ENCODE measurements at places on chromosomes 7 and 10.
A peak's percentile ranks its signal among the peaks of the same experiment; 100 is the strongest.

GRCh38 chr10:68276224-68276623 is 44.3 kb upstream of the ATOH7 start:
- no peak for DNase-seq

- DNase-seq, result no peak
Observed at GRCh38 chr7:42493436-42494198, 256.6 kb upstream of the GLI3 start.

DNA sequence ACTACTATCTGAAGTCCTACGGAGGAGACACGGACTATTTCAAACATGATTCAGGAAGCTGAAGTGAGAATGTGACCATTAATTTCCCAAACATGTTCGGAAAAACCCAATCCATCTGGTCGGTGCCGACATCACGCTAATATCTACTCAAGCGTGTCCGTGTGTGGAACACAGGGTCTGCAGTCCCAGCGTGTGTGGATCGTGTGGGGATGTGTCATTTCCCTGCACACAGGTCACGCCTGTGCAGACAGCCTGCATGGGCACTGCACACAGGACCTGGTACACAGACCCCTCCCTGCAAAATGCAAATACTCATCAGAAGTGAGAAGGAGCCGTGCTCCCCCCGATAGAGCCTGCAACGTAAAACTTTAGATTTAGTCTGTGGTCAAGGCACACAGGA is 57.8 kb downstream of the CARD11 start:
- no peak for DNase-seq

DNA sequence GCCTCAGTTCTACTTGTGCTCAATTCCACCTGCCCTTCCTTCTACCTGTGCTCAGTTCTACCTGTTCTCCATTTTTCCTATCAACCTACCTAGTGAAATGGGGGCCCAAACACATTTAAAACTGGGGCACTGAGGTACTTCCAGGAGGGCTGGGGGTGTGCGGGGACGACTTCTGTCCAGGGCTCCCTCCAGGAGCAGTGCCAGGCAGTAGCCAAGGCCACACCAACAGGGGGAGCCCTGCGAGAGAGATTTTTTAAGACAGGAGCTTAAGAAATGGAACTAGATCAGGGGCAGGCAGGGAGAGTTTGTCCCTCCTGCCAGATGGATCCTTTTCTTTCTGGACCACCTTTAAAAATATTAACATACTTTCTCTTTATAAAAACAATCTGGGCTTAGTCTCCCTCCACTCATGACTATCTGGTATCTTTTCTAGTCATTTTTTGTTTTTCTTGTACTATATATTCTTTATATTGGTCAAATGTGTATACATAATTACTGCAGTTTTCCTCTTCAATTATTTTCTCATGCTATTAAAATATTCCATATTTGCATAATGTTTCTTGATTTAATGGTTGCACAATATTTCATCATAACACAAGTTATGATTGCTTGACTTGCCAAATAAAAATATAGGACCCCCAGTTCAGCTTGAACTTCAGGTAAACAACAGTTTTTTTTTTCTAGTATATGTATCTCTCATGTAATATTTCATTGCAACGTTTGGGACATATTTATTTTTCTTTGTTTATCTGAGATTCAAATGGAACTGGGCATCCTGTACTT is 47.3 kb upstream of the INSYN2A start:
- DNase-seq, result no peak

DNA sequence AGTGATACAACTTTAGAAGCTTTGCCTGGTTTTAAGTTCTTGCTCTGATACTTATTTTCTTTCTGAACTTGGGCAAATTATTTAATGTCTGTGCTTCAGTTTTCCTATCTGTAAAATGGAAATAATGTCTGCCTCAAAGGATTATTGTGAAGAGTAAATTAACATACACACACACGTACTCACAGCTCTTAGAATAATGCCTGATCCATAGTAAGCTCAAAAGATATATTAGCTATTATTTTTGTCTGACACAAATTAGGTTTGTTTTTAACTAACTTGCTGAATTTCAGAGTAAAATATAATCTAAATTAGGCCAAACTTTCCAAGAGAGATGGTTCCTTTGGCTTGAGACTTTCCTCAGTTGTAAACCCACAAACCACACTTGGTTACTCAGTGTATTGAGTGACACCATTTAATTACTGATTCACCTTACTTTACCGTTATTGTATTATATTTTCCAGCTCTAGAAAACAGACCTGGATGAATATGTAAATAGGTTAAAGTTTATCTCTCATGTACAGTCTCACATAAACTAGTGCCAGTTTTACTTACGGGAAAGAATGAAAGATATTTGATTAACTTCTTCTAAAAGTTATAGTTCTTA is 50.4 kb downstream of the VTI1A start:
- DNase-seq, result no peak

DNA sequence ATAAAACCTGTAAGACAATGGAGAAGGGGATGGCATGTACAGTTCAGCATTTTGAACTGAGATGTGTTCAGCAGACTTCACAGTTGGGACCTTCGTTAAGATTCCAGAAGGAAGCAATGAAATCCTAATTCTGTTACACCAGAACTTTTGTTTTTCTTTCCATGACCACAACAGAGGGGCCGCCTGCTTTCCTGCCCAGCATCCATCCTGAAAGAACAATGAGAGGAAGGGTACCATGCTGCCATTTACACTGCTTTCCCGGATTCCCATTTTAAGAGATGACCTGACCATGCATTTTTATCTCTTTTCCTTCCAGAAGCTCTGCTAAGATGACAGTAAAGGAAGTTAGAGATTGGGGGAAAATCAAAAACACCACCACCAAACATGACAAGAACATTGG is 92.7 kb downstream of the PIP4K2A start:
- DNase-seq, result no peak

- no peak for DNase-seq
Observed at GRCh38 chr7:127881564-127881963, 149.7 kb downstream of the LRRC4 start.

- no peak for DNase-seq
Observed at GRCh38 chr7:114979388-114979787, 57.5 kb downstream of the MDFIC start.

DNA sequence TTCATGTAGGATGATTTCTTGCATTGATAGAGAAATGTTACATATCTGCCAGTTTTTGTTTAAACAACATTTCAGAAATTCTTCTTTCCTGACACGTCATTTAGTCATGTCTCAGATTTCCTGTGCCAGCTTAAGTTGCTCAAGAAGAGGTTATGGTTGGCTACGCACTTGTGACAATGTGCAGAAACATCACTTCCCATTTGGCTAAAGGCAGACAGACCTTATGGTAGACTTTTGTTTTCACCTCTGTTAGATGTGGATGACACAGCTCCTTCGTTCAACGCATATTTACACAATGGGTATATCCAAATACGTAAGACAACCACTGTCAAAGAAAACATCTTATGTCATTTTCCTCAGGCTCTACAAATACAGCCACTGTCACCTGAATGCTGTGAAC is 125.8 kb downstream of the DOCK4 start:
- DNase-seq, result no peak

- DNase-seq, result no peak
Observed at GRCh38 chr10:69107699-69108098, 16.3 kb upstream of the VPS26A start.

DNA sequence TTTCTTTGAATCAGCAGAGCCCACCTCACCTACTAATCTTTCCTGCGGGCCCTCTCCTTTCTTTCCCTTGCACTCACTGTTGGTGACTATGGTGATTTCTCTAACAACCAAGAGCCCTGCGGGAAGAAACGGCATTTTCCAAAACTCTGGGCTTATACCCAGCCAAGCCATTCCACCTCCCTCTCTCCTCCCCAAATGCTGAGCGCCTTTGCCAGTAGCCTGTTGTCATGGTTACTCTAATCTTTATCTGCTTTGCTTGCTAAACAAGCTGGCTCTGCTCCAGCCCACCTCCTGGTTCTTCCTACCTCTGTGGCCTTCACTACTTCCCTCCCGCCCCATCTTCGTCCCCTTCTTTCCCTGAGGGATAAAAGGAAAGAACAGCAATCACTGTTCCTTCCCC is 86.7 kb downstream of the DGKI start:
- DNase-seq, result peak; percentile 19

GRCh38 chr7:26490640-26491624 is 199.3 kb downstream of the SNX10 start:
- DNase-seq, result peak; percentile 97

GRCh38 chr7:27510541-27510940 is 152.1 kb downstream of the HIBADH start:
- no peak for DNase-seq

GRCh38 chr10:72639441-72639873 is 13.6 kb upstream of the MICU1 start:
- DNase-seq, result no peak

DNA sequence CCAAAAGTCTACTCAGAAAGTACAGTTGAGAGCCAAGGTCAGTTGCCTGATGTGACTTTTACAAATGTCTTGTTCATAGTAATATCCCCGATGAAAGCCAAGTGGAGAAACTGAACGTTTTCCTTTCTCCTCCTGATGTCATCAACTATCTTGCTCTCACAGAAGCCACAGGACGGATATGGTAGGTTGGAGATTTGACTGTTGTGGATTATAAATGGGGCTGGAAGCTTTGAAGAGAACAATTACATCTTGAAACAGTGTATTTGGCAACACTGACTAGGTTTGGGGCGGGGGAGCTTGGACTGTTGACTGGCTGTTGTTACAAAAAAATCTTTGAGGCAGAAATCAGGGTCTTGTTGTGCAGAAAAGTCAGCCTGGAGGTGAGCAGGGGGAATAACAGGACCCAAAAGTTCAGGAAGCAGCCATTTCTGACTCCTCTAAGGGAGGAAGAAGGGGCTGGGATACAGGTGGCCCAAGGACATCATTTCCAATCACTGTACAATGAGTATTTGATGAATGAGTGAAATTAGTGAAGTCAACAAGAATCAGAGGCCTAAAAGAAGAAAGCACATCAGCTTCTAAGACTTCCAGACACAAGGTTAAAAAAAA is 24.3 kb downstream of the PLEKHS1 start:
- no peak for DNase-seq

DNA sequence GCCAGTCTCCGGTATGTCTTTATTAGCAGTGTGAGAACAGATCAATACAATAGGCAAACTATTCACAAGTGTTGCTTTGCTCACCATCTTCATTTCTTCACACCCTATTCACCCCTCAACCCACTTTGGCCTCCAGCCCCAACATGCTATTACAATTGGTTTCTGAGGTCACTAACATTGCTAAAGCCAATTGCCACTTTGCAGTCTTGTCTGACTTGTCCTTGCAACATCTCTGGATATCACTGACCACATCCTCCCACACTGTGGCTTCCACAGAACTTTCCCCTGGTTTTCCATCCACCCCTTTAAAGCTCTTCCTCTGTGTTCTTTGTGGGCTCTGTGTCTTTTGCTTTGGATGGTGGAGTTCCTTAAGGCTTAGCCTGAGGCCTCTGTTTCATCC is 5.2 kb upstream of the APBB1IP start:
- no peak for DNase-seq

- DNase-seq, result no peak
Observed at GRCh38 chr10:110808615-110809014, 63.1 kb upstream of the PDCD4 start.

- DNase-seq, result no peak
Observed at GRCh38 chr7:139909379-139910050, 80.5 kb downstream of the TBXAS1 start.

- DNase-seq, result no peak
Observed at GRCh38 chr10:33368086-33368485, 33.6 kb upstream of the NRP1 start.

DNA sequence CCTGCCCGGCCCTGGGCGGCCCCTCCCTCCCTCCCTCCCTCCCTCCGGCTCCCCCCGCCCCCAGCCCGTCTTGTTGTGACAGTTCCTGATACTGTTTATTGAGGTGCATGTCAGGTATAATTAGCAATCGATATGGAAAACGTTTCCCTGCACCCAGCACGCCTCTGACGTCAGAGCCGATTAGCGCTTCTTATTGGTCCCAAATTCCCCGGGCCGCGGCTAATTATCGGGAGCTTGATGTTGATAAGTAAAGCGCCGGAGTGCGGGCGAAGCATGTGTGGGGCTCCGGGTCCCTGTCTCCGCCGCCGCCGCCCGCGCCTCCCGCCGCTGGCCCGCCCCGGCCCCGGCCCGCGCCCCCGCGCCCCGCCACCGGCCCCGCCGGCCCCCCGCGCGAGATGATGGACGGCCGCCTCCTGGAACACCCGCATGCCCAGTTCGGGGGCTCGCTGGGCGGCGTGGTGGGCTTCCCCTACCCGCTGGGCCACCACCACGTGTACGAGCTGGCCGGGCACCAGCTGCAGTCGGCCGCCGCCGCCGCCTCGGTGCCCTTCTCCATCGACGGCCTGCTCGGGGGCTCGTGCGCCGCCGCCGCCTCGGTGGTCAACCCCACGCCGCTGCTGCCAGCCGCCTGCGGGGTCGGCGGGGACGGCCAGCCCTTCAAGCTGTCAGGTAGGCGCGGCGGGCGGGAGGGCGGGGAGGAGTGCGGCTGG is at the start of gene UNCX:
UNCX (plus strand) TSS at position 250 of the 710 bp plus-strand sequence; CDS start at position 396, 146 bp downstream.
- DNase-seq, result no peak

DNA sequence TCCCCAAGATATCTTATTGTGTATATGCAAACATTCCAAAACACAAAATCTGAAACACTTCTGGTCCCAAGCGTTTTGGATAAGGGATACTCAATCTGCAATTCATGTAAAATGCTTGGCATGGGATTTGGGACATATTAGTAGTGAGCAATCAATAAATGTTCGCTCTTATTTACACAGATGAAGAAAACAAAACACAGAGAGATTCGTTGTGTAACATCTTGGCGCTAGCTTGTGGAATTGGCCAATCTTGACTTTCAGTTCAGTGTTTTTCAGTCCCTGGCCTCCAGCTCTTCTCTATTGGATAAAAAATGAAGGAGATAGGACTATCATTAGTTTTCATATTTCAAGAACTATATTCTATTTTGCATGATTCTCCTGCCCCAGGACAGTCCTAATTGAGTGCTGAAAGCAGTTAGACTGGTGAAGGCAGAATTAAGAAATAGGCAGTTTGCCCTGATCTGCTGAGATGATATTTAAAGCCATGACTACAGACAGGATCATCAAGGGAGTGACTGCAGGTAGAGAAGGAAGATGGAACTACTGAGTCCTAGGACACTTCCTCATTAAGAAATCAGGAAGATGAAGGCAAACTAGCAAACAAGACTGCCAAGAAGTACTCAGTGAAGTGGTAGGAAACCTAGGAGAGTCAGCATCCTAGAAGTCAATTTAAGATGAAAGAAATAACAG is 1.8 kb downstream of the PNLIPRP3 start:
- DNase-seq, result no peak

GRCh38 chr10:13684806-13685482 is 98.2 kb downstream of the PRPF18 start:
- DNase-seq, result no peak

- DNase-seq, result no peak
Observed at GRCh38 chr10:124339119-124340032, 79.3 kb downstream of the OAT start.

- no peak for DNase-seq
Observed at GRCh38 chr10:102644646-102645387, 538 bp downstream of the TRIM8 start.

GRCh38 chr7:90853205-90853604 is 257.1 kb downstream of the CDK14 start:
- DNase-seq, result no peak

- DNase-seq, result no peak
Observed at GRCh38 chr7:125383324-125383723, 453.7 kb upstream of the POT1 start.

Data from NCI-H524 treated with DMSO at 0.1 percent for 48 hours (cell line).